NCI-H446 treated with DMSO at 0.1 percent for 48 hours (cell line): ENCODE measurements at places on chromosomes 12 and 14.

DNA sequence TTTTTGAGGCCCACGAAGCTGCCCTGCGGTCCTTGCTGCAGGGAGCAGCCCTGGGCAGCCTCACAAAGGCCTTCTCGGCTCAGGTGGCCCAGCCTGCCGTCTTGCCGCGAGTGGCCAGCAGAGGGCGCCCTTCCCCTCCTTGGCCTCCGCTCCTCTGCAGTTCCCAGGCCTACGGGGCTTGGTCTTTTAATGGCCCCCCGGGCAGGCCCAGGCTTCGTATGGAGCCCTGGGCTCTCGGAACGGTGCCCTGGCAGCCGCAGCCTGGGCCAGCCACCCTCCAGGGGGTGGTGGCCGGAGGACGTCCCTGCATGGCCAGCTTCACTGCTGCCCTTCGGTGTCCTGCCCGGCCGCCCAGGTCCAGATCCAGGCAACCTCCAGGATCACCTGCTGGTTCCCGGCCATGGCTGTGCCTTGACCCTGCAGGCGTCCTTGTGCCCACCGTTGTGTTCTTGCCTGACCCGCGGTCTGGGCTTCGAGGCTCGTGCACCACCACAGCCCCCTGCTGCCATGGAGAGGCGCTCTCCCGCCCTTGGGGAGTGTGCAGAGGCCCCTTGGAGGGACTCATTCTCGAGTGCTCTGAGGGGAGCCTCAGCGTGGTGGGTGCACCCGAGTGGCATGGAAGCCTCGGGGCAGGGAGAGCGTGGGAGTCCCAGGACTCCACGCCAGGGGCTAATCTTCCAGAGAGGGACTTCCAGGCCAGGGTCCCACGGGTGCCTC lies 9.4 kb downstream of the ASPG start:
- peak; percentile 28 for DNase-seq

GRCh38 chr14:76123426-76124225 lies 28.1 kb upstream of the GPATCH2L start:
- no peak for DNase-seq

GRCh38 chr12:68497107-68497506 lies 113.6 kb upstream of the RAP1B start:
- DNase-seq: no peak

DNA sequence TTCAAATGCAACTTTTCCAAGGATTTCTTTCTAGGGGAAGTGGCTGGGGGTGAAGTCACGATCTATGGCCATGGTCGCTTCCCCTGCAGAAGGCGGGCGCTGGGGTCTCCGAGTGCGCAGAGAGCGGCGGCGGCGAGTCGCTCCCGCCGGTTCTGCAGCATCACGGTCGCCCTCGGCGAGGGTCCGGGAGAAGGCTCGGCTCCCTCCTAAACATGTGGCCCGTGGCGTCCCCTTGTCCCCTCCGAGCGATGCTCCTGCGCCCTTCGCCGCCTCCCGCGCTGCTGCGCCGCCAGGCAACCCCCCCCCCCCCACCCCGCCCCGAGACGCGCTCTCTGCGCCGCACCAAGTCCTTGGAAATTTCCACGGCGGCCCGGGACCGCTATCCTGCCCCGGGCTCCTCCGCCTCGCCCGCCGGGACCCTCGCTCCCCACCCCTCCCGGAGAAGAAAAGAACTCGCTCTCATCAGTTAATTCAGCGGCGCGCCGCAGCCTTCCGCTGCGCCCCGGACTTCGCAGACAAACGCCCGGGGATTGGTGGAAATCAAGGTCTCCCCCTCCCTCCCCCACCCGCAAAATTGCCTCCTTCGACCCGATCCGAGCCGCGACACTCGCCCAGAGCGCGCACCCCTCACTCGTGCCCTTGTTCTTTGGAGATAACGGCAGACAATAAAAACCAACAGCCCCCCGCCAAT lies at the start of gene ST8SIA1:
Gene ST8SIA1, minus strand, starts transcription at position 298 of the 691 bp plus-strand sequence. CDS start 475 bp downstream, outside the sequence.
- no peak for DNase-seq
